ENCODE measurements at places on chromosomes 4 and X. TPM values are rescaled to one million over a fixed set of nuclear protein-coding genes. Genes with fewer than 3 reads are reported as not detected.

The USP17L28 gene
- total RNA-seq = not detected

The SEC24D gene
- 37.1 TPM for total RNA-seq

The BEX5 gene
- 2.7 TPM for total RNA-seq

The DKK2 gene
- 2.7 TPM for total RNA-seq

The GAGE1 gene
- total RNA-seq = not detected

The SLC2A9 gene
- 18.7 TPM for total RNA-seq

The BANK1 gene
- total RNA-seq = 0.78 TPM

The ETDB gene
- total RNA-seq = not detected

The NWD2 gene
- total RNA-seq = not detected

The IL13RA2 gene
- total RNA-seq = 0.18 TPM

The COX7B2 gene
- not detected for total RNA-seq

The TRPC5OS gene
- 0.40 TPM for total RNA-seq

The TREX2 gene
- not detected for total RNA-seq

The GPR34 gene
- 10.2 TPM for total RNA-seq

The PDZD4 gene
- total RNA-seq = 3.6 TPM

The SNCA gene
- total RNA-seq = 7.9 TPM

The MAGEE1 gene
- 3.8 TPM for total RNA-seq

The CYLC1 gene
- not detected for total RNA-seq

The PAGE4 gene
- total RNA-seq = not detected

The PCSK1N gene
- 4.8 TPM for total RNA-seq

The F8A3 gene
- total RNA-seq = 8.0 TPM

The DCAF12L1 gene
- total RNA-seq = 0.08 TPM

The SLC10A6 gene
- total RNA-seq = 0.91 TPM

The SSX4 gene
- total RNA-seq = not detected

The ATOH1 gene
- 0.09 TPM for total RNA-seq

The UBA6 gene
- total RNA-seq = 33.4 TPM

The ASB5 gene
- total RNA-seq = 3.2 TPM

The ALB gene
- total RNA-seq = 9.6 TPM

The CACNA1F gene
- total RNA-seq = 0.18 TPM

The NXF3 gene
- total RNA-seq = 2.0 TPM

The CXorf49 gene
- not detected for total RNA-seq

The LANCL3 gene
- 0.28 TPM for total RNA-seq

The USP51 gene
- total RNA-seq = 4.4 TPM

The ADH7 gene
- total RNA-seq = not detected

The ANKRD50 gene
- total RNA-seq = 10.8 TPM

The EXOC1L gene
- total RNA-seq = not detected

The MAGEB1 gene
- not detected for total RNA-seq

The ZCCHC12 gene
- not detected for total RNA-seq

The CORIN gene
- 175 TPM for total RNA-seq

The ANTXR2 gene
- total RNA-seq = 48.7 TPM

The KCNE5 gene
- 0.40 TPM for total RNA-seq

The RADX gene
- 1.9 TPM for total RNA-seq

The C4orf51 gene
- total RNA-seq = not detected

The HTATSF1 gene
- 53.5 TPM for total RNA-seq

The ATP6AP2 gene
- total RNA-seq = 61.7 TPM

The RAB28 gene
- 22.3 TPM for total RNA-seq

The TRAPPC11 gene
- total RNA-seq = 20.3 TPM

The SLC6A14 gene
- total RNA-seq = not detected

The ZFP92 gene
- 0.65 TPM for total RNA-seq

The MAGEA11 gene
- not detected for total RNA-seq

The ACE2 gene
- 4.5 TPM for total RNA-seq

The PRRG3 gene
- total RNA-seq = 0.79 TPM

The TMEM154 gene
- total RNA-seq = 0.48 TPM

The HSFX3 gene
- not detected for total RNA-seq

The FRAS1 gene
- total RNA-seq = 7.9 TPM

The EDA2R gene
- total RNA-seq = 1.5 TPM

The SOWAHB gene
- not detected for total RNA-seq

The TASL gene
- 0.62 TPM for total RNA-seq

The SYTL5 gene
- total RNA-seq = 0.06 TPM

The CTSO gene
- 13.7 TPM for total RNA-seq
